T-helper 2 cell (primary cell): ENCODE measurements at places on chromosomes 4 and X.

DNA sequence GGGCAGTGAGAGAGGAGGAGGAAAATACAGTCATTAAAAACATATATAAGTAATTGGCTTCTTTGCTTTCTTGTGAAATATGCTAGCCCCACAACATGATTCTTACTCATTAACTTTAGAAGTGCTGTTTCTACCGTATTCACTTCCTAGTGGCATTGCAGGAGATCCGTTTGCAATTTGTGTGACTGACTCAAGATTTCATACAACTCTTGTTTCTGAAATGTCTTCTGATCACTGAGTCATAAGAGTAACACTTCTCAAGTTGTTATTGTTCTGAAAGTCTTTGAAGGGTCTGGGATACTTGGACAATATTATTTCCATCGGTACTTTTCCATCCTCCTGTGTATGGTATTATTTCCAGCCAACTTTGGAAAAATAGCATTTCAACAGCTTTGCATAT lies 310.8 kb downstream of the PACRGL start:
- no peak for DNase-seq

GRCh38 chr4:57147335-57148060 lies 37.3 kb upstream of the IGFBP7 start:
- no peak for DNase-seq

GRCh38 chrX:24283127-24283794 lies 30.6 kb downstream of the SUPT20HL2 start:
- no peak for DNase-seq

DNA sequence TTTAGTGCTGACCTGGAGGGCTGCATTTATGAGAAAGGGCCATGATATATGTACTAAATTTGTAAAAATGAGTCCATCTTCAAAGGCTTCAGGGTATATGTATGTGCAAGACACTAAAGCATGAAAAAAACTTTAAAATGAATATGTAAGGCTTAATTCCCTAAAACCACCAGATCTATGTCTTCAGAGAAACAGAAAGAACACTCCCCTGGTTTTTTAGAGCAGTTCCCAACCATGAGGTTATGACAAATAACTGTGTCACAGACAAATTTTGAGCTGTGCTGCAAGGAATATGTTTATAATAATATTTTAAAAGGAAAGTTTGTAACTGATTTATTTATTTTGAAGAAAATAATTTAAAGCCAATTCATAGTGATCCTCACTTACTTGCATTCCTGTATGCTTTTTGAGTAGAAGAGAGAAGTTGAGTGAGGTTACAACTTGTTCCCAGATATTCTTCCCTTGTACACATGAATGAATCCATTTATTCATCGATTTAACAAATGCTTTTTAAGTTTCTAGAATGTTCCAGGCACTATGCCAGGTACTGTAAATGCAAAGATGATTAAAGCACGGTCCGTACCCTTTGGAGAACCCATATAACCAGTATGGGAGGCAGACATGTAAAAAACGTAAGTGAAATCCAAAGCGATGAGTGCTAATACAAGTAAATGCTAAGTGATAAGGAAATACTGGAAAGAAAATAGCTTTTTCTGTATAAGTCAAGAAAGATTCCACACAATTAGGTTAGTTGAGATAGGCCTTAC lies 295.2 kb upstream of the DIAPH2 start:
- no peak for DNase-seq

DNA sequence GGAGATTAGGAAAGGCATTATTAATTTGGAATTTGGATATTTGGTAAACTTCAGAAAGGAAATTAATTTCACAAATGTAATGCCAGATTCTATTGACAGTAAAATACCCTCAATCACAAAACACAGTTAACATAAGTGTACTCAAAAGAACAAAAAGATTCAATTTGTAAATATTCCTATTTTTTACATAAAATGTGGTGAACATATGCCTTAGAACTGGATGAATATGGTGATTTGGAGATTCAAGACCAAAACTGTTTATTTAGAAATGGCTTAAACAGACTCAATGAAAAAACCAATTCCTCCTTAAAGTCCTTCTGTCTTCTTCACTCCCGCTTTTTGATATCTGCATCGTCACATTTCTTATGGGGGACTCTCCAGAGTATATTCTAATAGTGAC lies 417.6 kb upstream of the TENM3 start:
- no peak for DNase-seq
